ENCODE measurements at places on chromosomes 12 and 14.

DNA sequence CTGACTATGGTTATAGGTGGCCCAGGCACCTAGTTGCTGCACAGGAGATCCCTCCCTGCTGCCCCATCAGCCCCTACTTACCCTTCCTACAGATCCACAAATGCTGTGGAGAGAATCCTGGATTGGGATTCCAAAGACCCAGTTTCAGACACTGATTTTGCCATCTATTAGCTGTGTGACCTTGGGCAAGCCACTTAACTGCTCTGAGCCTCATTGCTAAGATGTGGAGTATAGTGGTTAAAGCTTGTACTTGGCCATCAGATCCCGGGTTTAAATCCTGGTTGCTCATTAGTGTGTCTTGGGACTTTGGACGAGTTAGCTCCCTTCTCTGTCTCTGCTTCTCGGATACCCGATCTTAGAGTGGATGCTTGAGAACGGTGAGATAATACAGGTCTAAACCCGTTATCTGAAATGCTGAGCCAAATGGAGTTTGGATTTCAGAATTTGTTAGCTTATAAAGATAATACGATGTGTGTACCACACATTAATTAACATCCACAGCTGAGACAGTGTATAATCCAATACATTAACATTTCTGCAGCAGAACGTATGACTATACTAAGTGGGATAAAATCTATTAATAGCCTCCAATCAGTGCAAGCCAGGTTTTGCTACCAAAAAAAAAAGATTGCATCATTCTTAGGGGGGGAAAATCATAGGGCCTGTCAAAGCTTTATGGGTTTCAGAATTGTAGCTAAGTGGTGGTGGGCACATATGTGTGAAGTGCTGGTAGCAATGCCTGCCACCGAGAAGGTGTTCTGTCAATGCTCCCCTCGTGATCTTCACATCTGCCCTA, 16.0 kb downstream of the PROX2 start:
- DNase-seq = no peak

DNA sequence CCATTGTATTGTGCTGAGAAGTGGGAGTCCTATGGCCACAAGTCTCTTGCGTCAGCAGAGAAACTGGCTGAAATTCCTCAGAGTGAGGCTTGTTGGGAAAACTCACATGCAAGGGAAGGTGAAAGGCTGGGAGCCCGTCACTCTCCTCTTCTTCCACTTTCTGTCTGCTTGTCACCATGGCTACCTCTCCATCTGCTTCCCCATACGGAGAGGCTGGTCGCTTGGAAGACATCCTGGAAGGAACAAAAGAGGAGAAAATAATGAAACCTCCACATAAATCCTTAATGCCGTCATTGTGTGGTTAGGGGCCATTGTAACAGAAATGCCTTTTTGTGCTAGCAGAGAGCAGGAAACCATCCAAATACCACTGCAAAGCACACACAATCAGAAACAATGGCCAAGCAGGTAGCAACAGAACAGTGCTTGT, 53.7 kb downstream of the SOX5 start:
- DNase-seq = no peak

- DNase-seq = no peak
Measured at GRCh38 chr14:89382487-89382886, 34.5 kb downstream of the FOXN3 start.

- DNase-seq = no peak
Measured at GRCh38 chr14:62451221-62451620, 594.0 kb downstream of the KCNH5 start.

DNA sequence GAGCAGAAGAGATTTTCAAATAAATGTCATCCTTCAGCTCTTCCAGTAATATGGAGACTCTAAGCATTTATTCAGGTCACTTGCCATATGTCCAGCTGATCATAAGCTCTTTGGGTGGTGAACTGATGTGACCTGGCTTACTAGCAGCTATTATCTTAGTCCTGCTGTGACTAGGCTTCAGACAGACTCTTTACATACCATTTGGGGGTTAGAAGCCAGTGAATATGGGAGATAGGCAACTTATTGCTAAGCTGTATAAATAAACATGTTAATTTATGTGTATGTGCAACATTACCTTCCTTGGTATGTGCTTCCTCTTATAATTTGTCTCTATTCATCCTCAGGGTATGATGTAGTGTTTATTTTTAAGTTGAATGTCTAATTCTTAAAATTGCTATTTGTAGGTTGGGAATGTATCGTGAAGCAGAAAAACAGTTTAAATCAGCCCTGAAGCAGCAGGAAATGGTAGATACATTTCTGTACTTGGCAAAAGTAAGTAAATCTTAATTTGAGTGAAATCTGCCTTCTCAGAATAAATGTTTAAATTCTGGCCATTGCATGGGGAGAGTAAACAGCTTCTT, 32.4 kb downstream of the TTC8 start:
- no peak for DNase-seq

DNA sequence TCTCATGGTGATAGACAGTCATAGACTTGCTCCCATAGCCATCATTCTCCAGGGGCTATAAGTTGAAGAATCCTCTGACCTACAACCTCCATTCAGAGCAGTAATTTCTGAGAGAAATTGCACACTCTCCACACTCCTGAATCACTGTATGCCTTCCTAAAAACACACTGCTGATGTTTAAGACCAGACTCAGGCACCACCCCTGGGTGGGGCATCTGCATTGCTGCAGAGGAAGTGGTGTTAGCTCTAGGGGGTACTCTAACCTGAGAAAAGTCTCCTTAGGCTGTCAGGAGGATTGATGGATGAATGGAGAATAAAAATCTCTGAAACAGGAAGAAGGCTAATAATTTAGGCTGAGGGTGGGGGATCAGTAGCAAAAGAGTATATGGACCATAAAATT, 436.1 kb downstream of the DAD1 start:
- no peak for DNase-seq

DNA sequence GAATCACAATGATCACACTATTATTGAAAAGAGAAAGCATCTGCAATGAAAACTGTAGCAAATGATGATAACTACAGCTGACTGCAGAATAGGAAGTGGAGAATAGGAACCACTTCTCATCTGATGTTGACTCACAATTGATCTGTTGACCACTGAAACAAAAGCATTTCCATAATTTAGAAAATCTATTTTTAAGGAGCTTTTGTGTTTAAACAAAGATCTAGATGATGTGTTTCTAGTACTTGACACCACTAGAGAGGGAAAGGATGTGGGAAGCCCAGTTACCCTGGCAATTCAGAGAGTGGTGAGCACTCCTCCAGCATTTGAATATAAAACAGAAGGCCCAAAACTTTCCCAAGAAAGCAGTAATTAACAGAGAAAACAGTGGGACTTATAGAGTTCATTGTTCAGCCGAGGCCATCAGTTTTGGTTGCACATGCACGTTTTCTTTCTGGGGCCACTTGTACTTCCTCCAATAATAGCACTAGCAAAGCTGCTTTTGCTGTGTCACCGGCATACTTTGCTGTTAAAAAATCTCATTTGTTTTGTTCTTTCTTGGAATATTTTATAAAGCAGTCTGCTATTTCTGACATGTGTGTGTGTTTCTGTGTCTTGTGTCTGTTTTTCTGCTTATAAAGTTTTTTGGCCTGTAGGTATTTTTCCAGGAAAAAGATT, 76.1 kb upstream of the HECTD1 start:
- DNase-seq = no peak

DNA sequence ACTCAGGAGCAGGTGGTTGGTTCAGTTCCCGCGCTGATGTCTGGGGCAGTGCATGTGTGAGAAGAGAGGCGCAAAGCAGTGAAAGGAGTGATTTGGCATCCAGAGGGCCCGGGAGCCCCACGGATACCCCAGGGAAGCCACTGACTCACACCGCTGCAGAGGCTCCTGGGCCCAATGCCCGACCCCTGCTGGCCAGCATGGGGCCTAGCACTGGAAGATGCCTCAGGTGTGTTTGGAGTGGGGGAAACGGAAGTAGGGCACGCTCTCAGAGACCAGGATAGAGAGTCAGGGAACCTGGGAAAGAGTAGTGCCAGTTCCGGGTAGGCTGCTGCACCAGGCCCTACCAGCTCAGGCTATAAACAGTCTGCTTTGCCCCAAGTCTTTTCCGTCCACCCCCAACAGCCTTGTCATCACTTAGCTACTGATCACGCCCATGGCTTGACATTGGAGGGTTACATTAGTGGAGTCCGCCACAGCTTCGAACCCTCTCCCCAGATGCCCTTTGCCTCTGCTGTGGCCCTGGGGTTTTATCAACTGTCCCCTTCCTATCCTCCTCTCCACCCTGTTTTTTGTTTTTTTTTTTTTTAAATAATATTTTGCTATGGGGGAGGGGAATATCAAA, 9.5 kb upstream of the CSAD start:
- no peak for DNase-seq

- peak; percentile 24 for DNase-seq
Measured at GRCh38 chr12:68611094-68611805, 551 bp downstream of the RAP1B start.

DNA sequence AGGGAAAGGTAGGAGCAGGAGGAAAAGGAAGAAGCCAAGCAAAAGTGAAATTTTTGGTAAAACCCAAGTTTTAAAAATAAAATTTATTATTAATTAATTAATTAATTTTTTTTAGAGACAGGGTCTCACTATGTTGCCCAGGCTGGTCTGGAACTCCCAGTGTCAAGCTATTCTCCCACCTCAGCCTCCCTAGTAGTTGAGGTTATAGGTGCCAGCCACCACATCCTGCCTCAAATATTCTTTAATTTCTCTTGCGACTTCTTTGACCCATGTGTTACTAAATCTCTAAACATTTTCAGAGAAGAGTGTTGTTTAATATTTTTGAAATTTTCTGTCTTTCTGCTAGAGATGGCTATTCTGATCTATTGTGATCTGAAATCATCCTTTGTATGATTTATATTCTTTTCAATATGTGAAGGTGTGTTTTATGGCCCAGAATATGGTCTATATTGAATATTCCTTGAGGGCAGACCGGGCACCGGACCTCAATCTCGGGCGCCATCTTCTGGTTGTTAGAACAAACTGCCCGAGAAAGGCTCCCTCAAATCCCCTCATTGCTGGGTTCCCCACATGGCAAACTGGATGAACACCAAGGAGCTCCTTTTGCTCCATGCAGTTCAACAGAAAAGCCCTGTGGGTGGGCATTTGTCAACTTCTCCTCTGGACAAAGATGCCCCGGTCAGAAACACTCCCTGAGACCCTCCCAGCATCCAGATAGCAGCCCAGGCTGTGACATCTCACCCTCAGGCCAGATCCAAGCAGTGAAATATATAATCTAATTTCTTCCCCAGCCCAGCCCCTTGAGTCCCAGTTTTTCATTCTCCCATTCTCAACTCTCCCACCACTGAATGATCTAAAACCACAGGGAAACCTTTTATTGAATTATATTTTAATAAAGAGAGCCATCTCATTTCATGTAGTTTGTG, 110.5 kb downstream of the ASCL4 start:
- DNase-seq = no peak

GRCh38 chr12:17976202-17976601, 113.8 kb downstream of the RERGL start:
- no peak for DNase-seq

DNA sequence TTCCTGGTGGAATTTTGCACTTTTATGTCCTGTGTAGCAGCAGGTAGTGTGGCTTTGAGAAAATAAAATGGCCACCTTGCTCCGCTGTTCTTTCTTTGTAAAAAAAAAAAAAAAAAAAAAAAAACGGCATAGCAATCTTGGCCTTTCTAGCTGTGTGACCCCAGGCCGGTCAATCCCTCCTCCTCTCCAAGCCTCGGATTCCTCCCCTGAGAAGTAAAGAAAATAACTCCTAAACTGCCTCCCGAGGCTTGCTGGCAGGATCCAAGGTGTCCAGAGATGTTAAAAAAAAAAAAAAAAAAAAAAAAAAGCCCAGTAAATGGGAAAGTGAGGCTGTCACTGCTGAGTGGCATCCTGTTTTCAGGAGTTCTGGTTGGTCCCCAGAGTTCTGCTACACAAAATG, 23.9 kb upstream of the MAP1LC3B2 start:
- DNase-seq = no peak

DNA sequence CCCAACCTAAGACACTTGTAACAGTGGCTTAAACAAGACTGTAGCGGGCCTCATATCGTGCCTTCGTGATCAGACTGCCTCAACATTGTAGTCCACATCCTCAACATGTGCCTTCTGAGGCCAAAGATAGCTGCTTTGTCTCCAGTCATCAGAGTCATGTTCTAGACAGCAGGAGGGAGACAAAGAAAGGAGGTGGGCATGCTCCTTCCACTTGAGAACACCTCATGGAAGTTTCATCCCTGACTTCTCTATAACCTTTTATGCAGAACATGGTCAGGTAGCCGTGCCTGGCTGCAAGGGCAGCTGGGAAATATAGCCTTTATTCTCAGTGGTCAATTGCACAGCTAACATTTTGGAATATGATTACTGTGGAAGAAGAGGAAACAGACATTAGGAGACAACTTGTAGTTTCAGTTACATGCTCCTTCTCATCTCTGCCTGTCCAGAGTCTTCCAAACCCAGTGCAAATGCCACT, 25.3 kb upstream of the DHRS2 start:
- no peak for DNase-seq

- DNase-seq = no peak
Measured at GRCh38 chr12:78964521-78964920, 99.9 kb downstream of the SYT1 start.

GRCh38 chr14:103442288-103442687, 57.1 kb downstream of the MARK3 start:
- DNase-seq = no peak

DNA sequence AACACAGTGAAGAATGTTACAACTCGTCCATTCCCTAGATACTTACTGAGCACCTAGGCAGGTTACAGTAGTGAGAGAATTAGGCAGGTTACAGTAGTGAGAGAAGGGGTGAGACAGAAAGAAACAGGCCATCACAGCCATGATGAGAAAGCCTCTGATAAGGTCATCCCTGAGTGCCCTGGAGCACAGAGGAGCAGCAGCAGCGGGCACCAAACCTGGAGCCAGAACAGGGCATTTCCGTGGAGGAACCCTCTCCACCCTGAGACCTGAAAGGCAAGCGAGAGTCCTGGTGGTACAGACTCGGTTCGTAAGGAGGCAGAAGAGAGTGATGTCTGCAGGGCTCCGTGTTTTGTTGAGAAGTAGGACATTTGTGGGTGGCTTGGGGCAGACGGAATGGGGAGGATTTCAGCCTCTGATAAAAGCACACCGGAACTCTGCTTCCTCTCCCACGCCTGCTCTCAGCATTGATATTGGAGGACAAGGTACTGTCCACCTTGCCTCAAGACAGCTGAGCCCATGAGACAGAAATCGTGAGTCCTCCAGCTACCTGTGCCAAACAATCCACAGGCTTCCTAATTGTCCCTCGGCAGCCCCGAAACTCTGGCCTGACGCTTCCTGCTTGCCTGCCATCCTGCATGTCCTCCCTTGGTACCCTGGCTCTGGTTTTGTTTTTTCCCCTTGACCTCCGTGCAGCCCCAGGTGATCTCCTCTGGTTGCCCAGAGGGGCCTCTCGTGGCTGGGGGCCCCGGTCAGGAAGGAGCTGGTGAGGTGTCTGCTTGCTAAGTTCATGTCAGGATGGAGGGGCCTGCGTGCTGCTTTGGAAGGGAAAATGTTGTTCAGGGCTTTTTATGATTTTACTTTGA, 136.1 kb downstream of the GCH1 start:
- no peak for DNase-seq

GRCh38 chr12:58253663-58254062, 312.3 kb downstream of the ATP23 start:
- DNase-seq = no peak

DNA sequence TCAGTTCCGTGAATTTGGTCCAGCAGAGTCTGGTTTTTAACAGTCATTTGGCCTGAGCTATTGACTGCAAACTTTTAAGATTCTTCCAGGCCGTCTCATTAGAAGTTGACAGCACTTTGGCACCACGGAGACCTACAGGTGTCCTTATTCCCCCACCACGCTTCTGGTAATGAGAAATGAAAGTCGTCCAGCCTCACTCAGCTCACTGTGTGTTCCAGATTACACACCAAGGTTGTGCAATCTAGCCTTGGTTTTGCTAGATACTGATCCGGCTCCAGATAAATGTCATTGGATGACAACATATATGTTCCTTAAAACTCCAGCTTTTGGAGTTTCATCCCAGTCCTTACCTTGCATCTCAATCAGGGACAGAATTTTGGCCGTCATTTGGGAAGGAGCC, 210.4 kb downstream of the CHST11 start:
- no peak for DNase-seq
